ENCODE measurements at places on chromosomes 11 and 22. TPM values are rescaled to one million over a fixed set of nuclear protein-coding genes. Genes with fewer than 3 reads are reported as not detected.

GRCh38 chr11:36713715-36714114 lies 115.7 kb upstream of the RAG2 start:
- no peak for DNase-seq

DNA sequence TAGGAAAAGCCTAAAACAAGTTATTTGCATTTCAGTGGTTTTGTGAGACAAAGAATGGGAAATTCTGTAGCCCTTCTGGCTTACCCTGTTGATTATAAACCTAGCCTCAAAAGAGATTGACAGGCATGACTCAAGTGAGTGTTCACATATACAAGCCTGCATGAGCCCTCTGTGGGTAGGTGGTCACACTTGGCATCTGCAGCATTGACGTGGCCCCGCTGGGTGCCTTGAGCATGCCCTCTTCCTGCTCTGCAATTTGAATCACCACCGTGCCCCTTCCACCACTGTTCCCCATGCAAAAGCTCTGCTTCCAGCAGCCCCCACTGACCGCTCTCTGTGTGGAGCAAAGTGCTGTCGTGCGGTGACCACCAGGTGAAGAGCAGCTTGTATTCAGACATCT lies 21.0 kb upstream of the ADSL start:
- no peak for DNase-seq

GRCh38 chr11:15843309-15843872 lies 513.0 kb downstream of the SOX6 start:
- DNase-seq: peak; percentile 20

- DNase-seq: no peak
Measured at GRCh38 chr11:132655187-132655855, 877.0 kb downstream of the OPCML start.

GRCh38 chr11:117045956-117046355 lies 52.3 kb downstream of the SIK3 start:
- peak; percentile 44 for DNase-seq

- no peak for DNase-seq
Measured at GRCh38 chr11:60257956-60258722, 15.2 kb upstream of the MS4A4E start.

DNA sequence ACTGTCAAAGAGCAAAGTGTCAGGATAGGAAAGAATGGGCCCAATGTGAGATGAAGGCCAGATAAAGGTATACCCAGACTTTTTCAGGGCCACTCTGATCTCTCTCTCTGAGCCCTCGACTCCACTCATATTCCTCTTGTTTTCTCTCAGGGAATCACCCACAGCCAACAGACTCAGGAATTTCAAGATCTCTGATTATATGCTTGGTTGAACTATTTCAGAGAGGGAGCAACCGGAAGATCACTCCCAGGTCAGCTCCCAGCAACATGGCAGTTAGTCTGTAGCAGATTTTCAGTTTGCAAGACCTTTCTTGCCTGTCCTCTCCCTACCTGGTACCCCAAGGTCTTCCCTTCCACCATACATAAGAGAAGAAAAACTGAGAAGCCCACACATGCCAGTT lies 102.5 kb downstream of the C11orf58 start:
- no peak for DNase-seq

GRCh38 chr22:46185283-46185682 lies 35.0 kb downstream of the PPARA start:
- DNase-seq: no peak

- no peak for DNase-seq
Measured at GRCh38 chr11:70066136-70066520, 12.0 kb upstream of the ANO1 start.

DNA sequence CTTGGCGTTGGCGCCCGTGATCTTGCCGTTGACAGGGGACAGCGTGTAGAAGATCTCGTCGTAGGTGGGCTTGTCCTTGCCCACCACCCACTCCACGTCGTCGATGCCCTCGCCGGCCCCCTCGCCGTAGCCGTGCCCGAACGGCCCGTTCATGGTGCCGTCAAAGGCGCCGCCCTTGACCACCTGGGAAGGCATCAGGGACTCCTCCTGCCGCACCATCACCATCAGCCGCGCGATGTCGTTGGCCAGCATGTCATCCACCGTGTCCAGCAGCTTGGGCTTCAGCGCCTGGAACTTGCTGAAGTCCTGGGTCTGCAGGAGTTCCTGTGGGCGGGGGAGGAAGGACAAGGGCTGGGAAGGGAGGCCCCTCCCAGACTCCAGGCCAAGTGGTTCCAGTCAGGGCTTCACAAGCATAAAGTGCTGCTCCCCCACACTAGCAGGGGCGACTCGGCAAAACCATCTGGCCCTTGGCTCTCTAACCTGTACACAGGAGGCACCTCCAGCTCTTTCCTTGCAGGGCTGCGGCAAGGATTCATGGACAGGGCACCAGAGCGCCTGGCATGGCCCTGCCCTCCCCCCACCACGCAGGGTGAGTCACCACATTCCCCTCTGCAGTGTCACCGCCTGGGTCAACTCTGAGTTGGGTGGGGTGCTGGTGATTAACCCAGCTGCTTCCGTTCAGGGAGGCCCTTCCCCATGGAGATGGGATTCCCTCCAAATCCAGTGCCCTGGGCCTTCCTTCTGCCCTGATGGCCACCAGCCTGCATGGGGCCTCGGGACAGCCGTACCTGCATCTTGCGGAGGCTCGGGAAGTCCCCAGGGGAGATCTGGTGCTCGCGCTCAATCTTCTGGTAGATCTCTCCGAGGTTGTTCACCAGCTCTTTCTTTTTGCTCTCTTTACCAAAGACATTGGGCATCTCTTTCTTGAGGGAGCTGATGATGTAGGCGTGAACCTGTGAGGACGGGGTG lies 10.4 kb upstream of the CDC42BPG start:
- DNase-seq: peak; percentile 81

DNA sequence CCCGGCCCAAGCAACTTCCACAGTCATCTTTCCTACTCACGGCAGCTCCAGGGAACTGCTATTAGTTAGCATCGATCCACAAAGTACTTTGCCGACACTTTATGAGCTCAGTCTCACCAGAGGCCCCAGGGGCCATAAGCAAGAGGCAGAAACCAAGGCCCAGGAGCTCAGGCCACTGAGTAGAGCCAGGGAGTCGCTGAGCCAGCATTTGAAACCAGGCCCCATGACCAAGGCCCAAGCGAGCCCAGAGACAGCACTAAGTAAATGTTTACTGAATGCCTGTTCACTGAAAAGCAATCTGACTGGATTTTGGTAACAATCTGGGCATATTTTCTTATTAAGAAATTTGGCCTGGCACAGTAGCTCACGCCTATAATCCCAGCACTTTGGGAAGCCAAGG lies 43.3 kb downstream of the ARRB1 start:
- no peak for DNase-seq

- DNase-seq: no peak
Measured at GRCh38 chr11:26018336-26018735, 313.6 kb upstream of the ANO3 start.

DNA sequence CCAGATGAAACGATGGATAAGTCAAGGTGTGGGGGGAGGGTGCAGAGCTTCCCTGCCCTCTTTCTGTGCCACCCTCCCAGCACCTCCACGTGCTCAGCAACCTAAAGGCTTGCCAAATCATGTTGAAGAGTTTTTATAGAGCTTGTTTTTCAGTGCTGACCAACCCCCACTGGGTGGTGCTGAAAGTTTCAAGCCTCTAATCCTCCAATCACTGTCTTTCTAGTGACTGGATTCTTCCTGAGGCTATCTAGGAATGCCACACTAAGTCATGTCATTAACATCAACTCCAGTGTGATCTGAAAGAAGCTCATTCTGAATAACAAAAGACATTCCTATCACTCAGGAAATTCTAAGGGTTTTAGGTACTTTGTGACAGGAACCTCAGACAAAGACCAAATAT lies 382.6 kb downstream of the DYNC2H1 start:
- no peak for DNase-seq

DNA sequence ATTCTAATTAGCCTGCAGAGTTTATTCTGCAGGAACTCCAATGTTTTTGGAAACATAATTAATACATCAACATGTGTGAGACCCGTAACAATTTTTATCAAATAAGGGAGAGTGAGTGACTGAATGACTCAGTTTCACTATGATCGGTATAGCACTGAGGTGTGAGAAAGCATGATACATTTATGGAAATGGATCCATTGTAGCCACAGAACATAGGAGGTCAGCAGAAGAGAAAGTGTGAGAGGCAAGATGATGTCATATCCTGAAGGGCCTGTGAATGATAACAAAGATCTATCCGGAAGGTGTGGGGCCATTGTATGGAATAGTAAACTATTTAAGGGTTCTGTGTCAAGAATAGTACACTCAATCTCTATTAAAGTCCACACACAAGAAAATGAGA lies 1406.1 kb upstream of the TENM4 start:
- DNase-seq: peak; percentile 54

DNA sequence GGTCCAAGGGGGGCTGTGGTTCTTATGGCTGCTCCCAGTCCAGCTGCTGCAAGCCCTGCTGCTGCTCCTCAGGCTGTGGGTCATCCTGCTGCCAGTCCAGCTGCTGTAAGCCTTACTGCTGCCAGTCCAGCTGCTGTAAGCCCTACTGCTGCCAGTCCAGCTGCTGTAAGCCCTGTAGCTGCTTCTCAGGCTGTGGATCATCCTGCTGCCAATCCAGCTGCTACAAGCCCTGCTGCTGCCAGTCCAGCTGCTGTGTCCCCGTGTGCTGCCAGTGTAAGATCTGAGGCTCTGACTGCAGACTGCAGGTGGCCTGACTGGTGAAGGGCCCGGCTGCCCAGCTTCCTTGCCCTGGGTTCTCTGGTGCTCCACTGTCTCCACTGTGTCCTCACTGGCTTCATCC lies 696 bp downstream of the KRTAP5-5 start:
- no peak for DNase-seq

- DNase-seq: no peak
Measured at GRCh38 chr11:91293119-91293518, 931.5 kb upstream of the FAT3 start.

DNA sequence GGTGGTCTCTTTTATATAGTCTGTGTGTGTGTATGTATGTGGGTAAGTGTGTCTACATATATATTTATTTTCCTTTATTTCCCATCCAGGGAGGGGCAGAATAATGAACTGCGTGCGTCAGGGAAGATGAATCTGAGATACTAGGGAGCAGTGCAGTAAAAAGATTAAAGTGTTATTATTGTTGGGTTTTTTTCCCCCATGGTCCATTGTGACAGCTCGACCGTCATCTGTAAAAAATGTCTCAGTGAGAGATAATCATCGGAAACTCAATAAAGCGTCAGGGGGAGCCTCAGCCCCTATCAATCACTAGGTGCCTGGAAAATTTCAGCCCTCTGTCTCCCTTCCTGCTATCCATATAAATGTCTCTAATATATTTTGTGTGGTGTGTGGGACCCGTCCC lies 64.6 kb downstream of the CLPB start:
- no peak for DNase-seq

- DNase-seq: peak; percentile 43
Measured at GRCh38 chr11:95138448-95138847, 48.8 kb downstream of the ENDOD1 start.

DNA sequence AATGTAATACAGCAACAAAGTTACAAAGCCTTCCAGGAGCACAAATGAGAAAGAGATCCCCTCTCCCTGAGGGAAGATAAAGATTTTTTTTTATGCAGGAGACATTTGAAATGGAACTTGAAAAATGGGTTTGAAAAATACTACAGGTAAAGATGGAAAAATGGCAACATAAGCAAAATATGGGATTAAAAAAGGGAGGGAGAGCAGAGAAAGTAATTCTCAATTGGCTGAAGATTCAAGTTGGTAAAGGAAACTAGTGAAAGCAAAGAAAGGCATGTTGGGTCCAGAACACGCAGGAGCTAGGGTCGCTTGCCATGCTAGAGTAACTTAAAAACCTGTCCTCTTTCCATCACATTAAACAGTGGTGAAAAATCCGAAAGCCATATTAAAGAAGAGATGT lies 1.5 kb downstream of the ZW10 start:
- DNase-seq: no peak

GRCh38 chr22:39943337-39943736 lies 16.9 kb upstream of the TMA7B start:
- no peak for DNase-seq

- no peak for DNase-seq
Measured at GRCh38 chr11:59960502-59961381, 3.1 kb upstream of the OOSP4A start.

DNA sequence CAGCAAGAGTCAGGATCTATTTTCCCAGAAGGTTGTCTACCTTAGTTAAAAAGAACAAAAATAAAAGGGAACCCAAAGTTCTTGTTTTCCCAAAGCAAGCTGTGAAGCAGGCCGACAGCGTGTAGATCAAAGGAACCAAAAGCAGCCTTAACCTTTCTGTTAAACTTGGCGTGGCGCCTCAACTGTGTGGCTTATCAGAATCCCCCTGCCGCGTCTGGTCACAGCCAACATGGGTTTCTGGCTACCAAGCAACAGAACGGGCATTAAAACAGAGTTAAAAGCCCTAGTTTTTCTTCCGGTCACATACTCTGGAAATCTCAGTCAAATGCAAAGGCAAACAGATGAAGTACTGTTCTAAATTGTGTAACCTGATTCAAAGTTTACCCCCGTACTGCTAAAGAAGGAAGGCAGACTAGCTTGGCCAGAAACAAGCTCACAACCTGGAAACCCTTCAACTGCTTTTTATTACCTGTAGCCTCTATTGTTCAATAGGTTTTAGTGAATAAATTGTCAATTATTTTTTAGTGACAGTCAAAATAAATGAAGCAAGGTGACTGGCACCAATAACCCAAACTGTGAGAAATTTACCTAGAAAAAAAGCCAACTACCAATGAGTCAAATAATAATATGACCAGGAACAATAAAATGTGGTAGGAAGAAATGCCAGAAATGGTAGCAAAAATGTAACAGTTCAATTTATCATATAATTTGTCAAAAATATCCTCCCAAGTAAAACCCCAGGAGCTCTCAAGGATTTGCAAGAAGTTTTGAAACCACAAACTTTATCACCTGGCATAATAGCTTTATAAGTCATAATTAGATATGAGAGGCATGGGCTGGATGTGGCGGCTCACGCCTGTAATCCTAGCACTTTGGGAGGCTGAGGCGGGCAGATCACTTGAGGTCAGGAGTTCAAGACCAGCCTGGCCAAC lies 21.4 kb downstream of the CHKA start:
- peak; percentile 72 for DNase-seq

DNA sequence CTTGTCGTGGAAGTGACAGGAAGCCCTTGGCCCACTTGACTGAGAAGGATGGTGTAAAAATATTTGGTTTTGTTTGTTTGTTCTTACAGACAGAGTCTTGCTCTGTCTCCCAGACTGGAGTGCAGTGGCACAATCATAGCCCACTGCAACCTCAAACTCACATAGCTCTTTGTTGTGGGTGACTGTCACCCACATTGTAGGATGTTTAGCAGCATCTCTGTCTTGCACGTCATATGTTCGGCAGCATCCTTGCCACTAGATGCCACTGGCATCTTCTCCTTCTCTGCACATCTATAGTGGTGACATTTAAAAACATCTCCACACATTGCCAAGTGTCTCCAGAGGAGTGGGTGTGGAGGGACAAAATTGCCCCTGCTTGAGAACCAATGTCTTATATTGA lies 56.8 kb downstream of the PRR5L start:
- DNase-seq: no peak

GRCh38 chr22:44659140-44659539 lies 42.9 kb upstream of the PRR5 start:
- DNase-seq: no peak

The PHETA2 gene
- total RNA-seq: 17.0 TPM

The EFCAB6 gene
- 0.22 TPM for total RNA-seq

The TP53I11 gene
- total RNA-seq: 12.4 TPM

The SHISAL1 gene
- total RNA-seq: under 0.01 TPM

The OR10A2 gene
- not detected for total RNA-seq
